ENCODE measurements at places on chromosomes 5 and 9. TPM values are rescaled to one million over a fixed set of nuclear protein-coding genes. Genes with fewer than 3 reads are reported as not detected.

Gene INSL6
- not detected for total RNA-seq

Gene CCNO
- total RNA-seq = 12.1 TPM

Gene ARID3C
- 0.42 TPM for total RNA-seq

Gene PCBD2
- total RNA-seq = 10.9 TPM

Gene MED27
- 26.9 TPM for total RNA-seq

Gene PLAC8L1
- 2.6 TPM for total RNA-seq

Gene INSL4
- total RNA-seq = not detected

Gene LAMC3
- 7.7 TPM for total RNA-seq

Gene DAB2
- 5.5 TPM for total RNA-seq

GRCh38 chr5:157222506-157223230, 42.0 kb downstream of the ITK start:
- no peak overlapping the region for H3K27ac ChIP-seq
- no peaks in the 10 kb centered on the region for H3K27me3 ChIP-seq
- no peaks in the 10 kb centered on the region for H3K4me1 ChIP-seq
- no peaks in the 10 kb centered on the region for H3K36me3 ChIP-seq

DNA sequence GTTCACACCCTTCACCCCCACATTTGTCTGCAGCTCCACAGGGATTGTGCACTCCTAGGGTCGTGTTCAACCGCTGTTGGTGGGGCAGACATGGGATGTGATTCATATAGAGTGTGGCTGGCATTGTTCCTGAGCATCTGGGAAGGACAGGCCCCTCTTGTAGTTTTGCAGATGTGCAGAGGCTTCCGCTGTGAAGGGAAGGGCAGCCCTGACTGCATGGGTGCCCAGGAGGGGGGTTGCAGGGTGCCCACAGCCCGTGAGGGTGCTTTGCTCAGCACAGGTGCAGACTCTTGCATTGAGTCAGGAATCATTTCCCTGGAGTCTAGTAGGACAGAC, 30.2 kb upstream of the PITX1 start:
- no peak for DNase-seq
- no peak overlapping the region for H3K27ac ChIP-seq
- H3K36me3 ChIP-seq = no peaks in the 10 kb centered on the region
- H3K4me1 ChIP-seq = no peaks in the 10 kb centered on the region
- no peaks in the 10 kb centered on the region for H3K27me3 ChIP-seq

- DNase-seq = no peak
- peak overlapping the region; percentile 55 for H3K27ac ChIP-seq
- peaks cover 22% of the 10 kb centered on the region for H3K4me1 ChIP-seq
- no peaks in the 10 kb centered on the region for H3K36me3 ChIP-seq
- no peak overlapping the region for H3K4me3 ChIP-seq
- no peaks in the 10 kb centered on the region for H3K27me3 ChIP-seq
These were observed 334.7 kb downstream of the NR2F1-AS1 start for GRCh38 chr5:93246090-93246855.

DNA sequence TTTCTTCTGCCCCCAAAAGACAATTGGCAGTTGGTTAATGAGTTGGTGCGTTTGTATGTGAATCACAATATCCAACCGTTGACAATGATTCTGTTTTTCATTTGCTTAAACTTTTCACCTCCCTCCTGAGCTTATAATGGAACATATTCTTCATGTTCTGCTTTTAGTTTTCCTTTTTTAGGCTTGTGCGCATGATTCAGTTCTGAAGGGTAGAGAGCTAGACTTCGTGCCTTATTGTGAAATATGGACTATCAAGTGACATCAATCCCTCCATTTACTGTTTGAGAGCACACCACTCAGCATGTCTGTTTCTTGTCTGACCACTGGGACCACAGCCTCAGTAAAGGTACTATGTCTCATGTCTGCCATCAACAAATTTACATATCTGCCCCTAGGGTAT, 30.5 kb upstream of the LPAR1 start:
- no peaks in the 10 kb centered on the region for H3K36me3 ChIP-seq
- no peak overlapping the region for H3K4me3 ChIP-seq
- no peak for DNase-seq
- H3K4me1 ChIP-seq = no peaks in the 10 kb centered on the region
- no peaks in the 10 kb centered on the region for H3K27me3 ChIP-seq

- H3K27me3 ChIP-seq = no peaks in the 10 kb centered on the region
These were observed 778.1 kb upstream of the WWC1 start for GRCh38 chr5:167513381-167513780.

GRCh38 chr9:69964446-69964845, 79.2 kb upstream of the MAMDC2 start:
- no peak for DNase-seq
- no peaks in the 10 kb centered on the region for H3K36me3 ChIP-seq
- H3K4me1 ChIP-seq = no peaks in the 10 kb centered on the region
- H3K27me3 ChIP-seq = no peaks in the 10 kb centered on the region

DNA sequence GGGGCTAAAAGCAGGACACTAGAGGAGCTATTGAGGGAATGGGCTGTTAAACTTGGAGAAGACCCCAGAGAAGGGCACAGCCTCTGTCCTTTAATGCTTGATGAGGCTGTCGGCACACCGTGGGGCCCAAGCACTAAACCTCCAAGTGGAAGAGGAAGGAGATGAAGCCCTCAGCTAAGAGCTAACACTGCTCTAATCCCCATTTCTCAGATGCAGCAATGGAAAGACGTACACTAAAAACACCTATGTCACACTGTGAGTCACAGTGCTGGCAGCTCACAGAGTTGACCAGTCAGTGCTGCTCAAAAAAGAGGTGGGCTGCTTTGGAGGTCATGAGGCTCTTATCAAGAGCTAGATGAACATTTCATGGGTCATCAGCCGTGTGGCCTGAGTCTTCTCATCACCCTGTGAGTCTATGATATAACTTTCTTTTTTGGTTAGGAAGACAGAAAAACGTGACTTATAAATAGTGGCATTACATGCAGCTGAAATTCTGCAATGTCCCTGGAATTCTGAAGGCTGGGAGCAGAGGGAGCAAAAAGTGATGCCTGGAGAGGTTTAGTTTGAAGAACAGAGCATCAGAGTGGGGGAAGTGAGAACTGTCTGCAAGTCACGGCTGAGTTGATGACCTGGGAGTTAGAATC, 21.5 kb downstream of the TNFSF8 start:
- H3K4me3 ChIP-seq = no peak overlapping the region
- no peak overlapping the region for H3K27ac ChIP-seq
- H3K36me3 ChIP-seq = no peaks in the 10 kb centered on the region
- H3K27me3 ChIP-seq = peaks cover 15% of the 10 kb centered on the region

GRCh38 chr5:67015541-67016191, 180.9 kb downstream of the CD180 start:
- H3K27ac ChIP-seq = no peak overlapping the region
- no peak overlapping the region for H3K4me3 ChIP-seq
- no peak for DNase-seq
- H3K4me1 ChIP-seq = no peaks in the 10 kb centered on the region

- DNase-seq = no peak
- H3K4me1 ChIP-seq = no peaks in the 10 kb centered on the region
- H3K4me3 ChIP-seq = no peak overlapping the region
- H3K27ac ChIP-seq = no peak overlapping the region
These were observed 17.4 kb upstream of the ENTREP1 start for GRCh38 chr9:69307446-69308205.

GRCh38 chr9:33287087-33287490, 3.2 kb upstream of the NFX1 start:
- DNase-seq = peak; percentile 46
- no peaks in the 10 kb centered on the region for H3K27me3 ChIP-seq
- no peak overlapping the region for H3K4me3 ChIP-seq
- H3K4me1 ChIP-seq = peaks cover 5% of the 10 kb centered on the region
- peaks cover 2% of the 10 kb centered on the region for H3K36me3 ChIP-seq

DNA sequence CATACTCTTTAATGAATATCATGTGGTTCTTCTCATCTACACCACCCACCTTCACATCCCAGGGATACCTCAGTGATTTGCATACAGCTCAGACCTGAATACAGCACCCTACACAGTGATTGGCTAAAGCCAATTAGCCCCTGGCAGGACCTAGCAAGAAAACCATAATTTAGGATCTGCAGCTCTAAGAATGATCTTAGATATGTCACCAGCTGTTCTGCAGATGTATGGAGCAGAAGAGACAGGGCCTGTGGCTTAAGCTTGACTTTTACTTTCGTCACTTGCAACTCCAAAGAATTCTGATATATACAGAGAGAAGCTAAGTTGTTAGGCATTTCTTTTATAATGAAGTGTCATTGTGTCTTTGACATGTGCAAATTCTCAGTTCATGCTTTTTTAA, 483.2 kb upstream of the C9orf72 start:
- H3K4me1 ChIP-seq = no peaks in the 10 kb centered on the region
- H3K27me3 ChIP-seq = no peaks in the 10 kb centered on the region
- H3K36me3 ChIP-seq = no peaks in the 10 kb centered on the region
- no peak overlapping the region for H3K4me3 ChIP-seq
- H3K27ac ChIP-seq = no peak overlapping the region

- H3K4me1 ChIP-seq = no peaks in the 10 kb centered on the region
- no peaks in the 10 kb centered on the region for H3K27me3 ChIP-seq
- H3K27ac ChIP-seq = no peak overlapping the region
- no peaks in the 10 kb centered on the region for H3K36me3 ChIP-seq
- no peak overlapping the region for H3K4me3 ChIP-seq
- no peak for DNase-seq
These were observed 70.4 kb upstream of the PRDM9 start for GRCh38 chr5:23437011-23437410.

- H3K27me3 ChIP-seq = peaks cover 13% of the 10 kb centered on the region
- H3K4me1 ChIP-seq = no peaks in the 10 kb centered on the region
- no peak overlapping the region for H3K4me3 ChIP-seq
These were observed 344.1 kb downstream of the OSTF1 start for GRCh38 chr9:75432386-75432785.

DNA sequence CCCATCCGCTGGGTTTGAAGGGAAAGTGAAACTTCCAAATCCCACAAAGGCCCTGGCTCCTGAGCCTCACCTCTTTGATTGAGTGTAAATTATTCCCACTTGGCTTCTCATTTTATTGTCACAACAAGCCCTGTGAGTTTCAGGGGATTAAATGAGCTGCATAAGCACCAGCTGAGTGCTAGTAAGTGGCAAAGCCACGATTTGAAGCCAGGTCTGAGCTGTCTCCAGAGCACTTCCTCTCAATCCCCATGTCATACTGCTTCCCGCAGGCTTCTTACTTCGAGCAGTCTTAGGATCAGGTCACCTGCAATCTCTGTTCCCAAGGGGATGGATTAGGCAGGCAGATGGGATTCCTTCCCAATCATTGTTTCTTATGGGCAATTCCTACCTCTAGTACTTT, 18.0 kb downstream of the RPS14 start:
- no peak overlapping the region for H3K27ac ChIP-seq
- H3K4me3 ChIP-seq = no peak overlapping the region
- H3K27me3 ChIP-seq = no peaks in the 10 kb centered on the region
- H3K4me1 ChIP-seq = peaks cover 9% of the 10 kb centered on the region
- H3K36me3 ChIP-seq = no peaks in the 10 kb centered on the region
- no peak for DNase-seq

DNA sequence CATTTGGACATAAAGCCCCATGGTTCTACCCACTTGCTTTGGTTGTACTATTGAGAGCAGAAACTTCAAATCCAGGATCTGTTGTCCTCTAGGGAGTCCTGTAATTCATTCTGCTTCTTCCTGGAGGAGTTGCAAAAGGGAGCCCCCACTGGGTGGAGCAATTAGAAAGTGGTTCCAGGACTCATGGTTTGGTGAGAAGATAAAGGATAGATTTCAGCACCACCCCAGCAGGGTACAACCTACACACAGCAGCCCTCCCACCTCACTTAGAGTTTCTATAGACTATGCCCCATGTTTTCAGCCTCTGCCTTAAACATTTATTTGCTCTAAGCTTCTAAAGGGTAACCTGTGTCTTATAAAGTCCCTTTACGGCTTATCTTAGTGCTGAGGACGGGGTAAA, 112.6 kb upstream of the ARRDC3 start:
- no peaks in the 10 kb centered on the region for H3K27me3 ChIP-seq
- H3K27ac ChIP-seq = no peak overlapping the region
- H3K4me1 ChIP-seq = no peaks in the 10 kb centered on the region
- H3K36me3 ChIP-seq = no peaks in the 10 kb centered on the region
- no peak for DNase-seq

- H3K36me3 ChIP-seq = no peaks in the 10 kb centered on the region
- H3K27me3 ChIP-seq = no peaks in the 10 kb centered on the region
- H3K27ac ChIP-seq = no peak overlapping the region
- DNase-seq = no peak
- no peak overlapping the region for H3K4me3 ChIP-seq
These were observed 404.1 kb downstream of the DMRT2 start for GRCh38 chr9:1454211-1454610.

DNA sequence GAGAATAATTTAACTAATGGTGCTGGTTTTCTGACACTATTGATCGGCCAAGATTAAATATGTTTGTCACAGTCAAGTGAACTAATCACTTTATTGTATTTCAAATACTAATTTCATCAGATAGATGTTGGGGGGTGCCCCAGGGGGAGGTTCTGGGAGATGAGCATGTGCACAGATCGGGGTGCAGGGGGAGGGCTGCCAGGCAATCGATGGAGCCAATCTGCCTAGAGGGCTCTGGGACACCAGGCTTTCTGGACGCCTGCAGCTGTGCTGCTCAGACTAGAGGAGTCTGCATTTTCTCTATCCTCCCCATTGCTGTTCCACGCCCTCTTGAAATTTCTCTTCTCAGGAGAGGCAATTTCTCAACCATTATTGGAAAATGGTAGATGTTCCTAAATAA, 100.0 kb upstream of the ALDH1B1 start:
- H3K4me3 ChIP-seq = no peak overlapping the region
- 0 out of 2 replicates have a peak, but pooled peaks cover 4% of the 10 kb centered on the region for H3K27me3 ChIP-seq
- H3K36me3 ChIP-seq = no peaks in the 10 kb centered on the region
- no peak overlapping the region for H3K27ac ChIP-seq
- no peak for DNase-seq
